ENCODE measurements at places on chromosomes 12 and 14.

DNA sequence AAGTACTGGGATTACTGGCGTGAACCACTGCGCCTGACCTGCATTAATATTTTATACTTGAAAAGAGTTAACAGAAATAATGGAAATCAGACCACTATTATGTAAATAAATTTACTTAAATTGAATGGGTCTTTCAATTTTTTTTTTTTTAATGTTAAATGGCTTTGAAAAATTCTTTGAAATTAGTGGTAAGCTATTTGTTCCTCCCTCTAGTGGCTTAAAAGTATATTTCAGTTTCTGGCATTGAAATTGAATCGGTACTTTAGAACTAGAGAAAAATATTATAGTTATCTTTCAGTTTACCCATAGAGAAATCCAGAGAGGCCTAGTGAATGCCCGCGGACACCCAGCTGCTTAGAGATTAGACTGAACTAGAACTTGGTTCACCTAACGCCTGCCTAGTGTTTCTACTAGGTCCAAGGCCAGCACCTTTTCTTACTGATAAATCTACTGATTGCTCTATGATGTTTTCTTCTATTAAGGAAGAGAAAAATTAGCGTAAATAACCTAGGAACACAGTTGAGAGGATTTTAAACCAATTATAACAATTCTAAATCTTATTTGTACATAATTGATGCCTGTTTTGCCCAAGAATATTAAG, 106.5 kb downstream of the EML1 start:
- no peak for DNase-seq

DNA sequence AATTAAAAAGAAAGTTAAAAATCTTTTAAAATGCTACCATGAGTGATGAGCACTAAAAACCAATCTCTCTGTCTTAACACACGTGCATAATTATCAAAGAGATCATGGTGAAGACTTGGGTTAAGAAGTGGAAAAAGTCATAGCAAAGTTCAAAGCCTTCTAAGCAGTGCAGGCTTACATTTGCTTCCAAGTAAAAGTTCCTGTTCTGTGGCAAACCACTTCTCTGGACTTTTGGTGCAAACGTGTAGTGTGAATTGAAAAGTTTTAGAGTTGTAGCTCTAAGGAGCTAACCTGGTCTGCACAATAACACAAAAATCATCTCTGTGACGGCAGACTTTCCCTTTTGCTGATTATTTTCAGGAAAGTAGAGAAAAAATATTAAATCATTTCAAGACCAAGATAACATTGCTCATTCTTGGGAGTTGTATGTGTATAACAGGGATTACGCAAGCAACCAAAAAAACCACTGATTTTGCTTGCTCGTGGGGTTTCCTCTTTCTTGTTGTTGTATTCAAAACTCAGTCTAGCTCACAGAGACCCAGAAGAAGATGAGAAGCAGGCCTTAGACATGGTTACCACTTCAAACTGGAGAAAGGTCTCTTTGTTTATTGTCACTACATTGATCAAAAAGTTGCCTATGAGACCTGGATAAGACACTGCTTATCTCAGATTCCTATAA, 2.3 kb upstream of the GLIPR1 start:
- DNase-seq: no peak

DNA sequence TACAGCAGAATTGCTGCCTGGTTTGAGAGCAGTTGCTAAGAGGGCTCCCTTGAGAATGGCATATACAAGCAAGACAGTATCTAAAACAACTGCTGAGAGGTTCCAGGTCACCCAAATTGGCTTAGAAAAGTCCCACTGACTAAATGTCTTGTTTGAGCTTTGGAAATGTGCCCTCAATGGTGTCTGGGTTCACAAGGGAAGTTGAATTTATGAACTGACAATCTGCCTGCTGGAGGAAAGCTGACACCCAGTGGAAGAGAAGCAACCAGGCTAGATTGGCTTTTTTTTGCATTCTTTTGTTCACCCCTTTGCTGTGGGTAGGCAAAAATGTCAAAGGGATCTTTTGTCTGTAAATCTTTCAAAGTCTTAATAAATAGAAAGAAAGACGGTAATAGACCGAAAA, 44.6 kb upstream of the NPFF start:
- DNase-seq: no peak

- no peak for DNase-seq
These were observed 731.2 kb downstream of the RERGL start for GRCh38 chr12:17358835-17359234.

GRCh38 chr12:66653796-66654195, 25.1 kb downstream of the GRIP1 start:
- DNase-seq: no peak

GRCh38 chr12:80861641-80862378, 75.9 kb downstream of the LIN7A start:
- DNase-seq: no peak

DNA sequence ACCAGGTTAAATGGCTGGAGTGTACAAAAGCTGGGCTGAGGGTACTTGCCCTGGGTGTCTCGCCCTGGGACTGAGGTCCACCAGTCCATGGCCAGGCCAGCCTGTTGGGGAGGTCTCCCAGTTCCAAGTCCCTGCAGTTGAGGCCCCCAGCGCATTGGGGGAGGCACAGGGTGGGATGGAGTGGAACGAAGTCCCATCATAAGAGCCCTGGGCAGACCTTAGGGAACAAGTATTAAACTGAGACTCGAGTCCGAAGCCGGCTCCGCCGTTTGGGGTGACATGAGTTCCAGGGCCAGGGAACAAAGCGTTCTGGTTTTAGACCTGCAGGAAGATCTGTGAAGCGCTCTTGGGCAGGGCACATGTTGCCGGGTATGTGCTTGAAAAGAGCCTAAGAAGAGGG, 84.7 kb downstream of the ALG10 start:
- DNase-seq: no peak

DNA sequence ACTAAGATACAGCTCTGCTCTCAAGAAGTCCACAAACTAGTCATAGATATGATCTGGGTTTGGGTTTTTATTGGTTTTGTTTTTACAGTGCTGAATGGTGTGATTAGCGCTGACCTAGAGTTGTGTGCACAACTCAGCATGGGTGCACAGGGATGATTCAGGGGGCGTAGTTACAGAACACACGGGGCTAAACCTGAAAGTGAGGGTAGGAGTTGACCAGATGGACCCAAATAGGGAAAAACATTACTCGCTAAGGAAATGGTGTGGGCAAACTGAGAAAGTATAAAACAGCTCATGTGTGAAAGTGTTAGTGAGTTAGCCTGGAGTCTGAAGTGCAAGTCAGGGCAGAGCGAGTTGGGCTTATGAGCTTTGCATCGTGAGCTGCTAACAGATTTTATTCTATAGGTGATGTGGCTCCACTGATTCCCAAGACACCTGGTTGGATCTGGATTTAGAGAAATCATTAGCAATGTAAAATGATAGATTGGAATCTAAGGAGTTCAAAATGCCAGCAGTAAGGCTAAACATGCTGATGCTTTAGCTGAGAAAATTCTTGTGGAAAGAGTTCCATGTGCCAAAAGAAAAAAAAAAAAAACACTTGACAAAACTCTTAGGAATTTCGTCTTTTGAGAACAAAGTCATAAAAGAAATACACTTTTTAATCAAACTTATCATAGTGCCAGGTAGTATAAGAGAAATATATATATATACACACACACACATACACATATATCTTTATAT, 134.9 kb downstream of the SLC5A8 start:
- no peak for DNase-seq

- no peak for DNase-seq
These were observed 9.1 kb downstream of the GSG1 start for GRCh38 chr12:13094367-13094766.

GRCh38 chr12:12428047-12428446, 71.2 kb downstream of the BORCS5 start:
- DNase-seq: no peak
